ENCODE measurements at places on chromosomes 16 and 17. TPM values are rescaled to one million over a fixed set of nuclear protein-coding genes. Genes with fewer than 3 reads are reported as not detected.
A peak's percentile ranks its signal among the peaks of the same experiment; 100 is the strongest.

- DNase-seq: peak; percentile 34
Measured at GRCh38 chr17:36730857-36731490, 129.6 kb downstream of the MRM1 start.

- no peak for DNase-seq
Measured at GRCh38 chr16:2244301-2244700, 7.1 kb downstream of the ECI1 start.

DNA sequence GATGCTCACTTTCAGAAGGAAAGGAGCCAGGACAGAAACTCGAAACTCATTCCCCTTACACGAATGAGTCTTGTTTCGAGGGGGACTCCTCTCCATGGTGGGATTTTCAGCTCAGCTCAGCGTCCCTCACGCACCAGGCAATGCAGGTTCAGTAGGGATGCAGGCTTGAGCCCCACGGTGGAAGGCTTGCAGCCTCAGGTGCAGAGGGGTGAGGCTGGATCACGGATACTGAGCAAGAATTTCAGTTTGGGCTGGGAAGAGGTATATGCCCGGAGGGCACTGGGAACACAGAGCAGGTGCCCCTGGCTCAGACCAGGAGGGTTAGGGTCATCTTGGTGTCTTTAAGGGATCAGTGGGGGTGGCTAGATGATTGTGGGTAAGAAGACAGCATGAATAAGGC lies 344.9 kb upstream of the TNRC6C start:
- DNase-seq: peak; percentile 15

- DNase-seq: no peak
Measured at GRCh38 chr16:86604436-86605193, 26.3 kb downstream of the FOXL1 start.

- no peak for DNase-seq
Measured at GRCh38 chr16:59397638-59398037, 663.5 kb upstream of the GOT2 start.

Gene PDK2
- 26.0 TPM for total RNA-seq

Gene DHX58
- total RNA-seq: 9.9 TPM
